ENCODE measurements at places on chromosomes 5 and 9. TPM values are rescaled to one million over a fixed set of nuclear protein-coding genes. Genes with fewer than 3 reads are reported as not detected.

GRCh38 chr9:135239769-135240141 is 152.3 kb downstream of the OLFM1 start:
- H3K36me3 ChIP-seq: no peaks in the 10 kb centered on the region
- DNase-seq: no peak
- no peak overlapping the region for H3K4me3 ChIP-seq
- peaks cover 6% of the 10 kb centered on the region for H3K27me3 ChIP-seq

Gene SHLD3
- total RNA-seq: 1.2 TPM

DNA sequence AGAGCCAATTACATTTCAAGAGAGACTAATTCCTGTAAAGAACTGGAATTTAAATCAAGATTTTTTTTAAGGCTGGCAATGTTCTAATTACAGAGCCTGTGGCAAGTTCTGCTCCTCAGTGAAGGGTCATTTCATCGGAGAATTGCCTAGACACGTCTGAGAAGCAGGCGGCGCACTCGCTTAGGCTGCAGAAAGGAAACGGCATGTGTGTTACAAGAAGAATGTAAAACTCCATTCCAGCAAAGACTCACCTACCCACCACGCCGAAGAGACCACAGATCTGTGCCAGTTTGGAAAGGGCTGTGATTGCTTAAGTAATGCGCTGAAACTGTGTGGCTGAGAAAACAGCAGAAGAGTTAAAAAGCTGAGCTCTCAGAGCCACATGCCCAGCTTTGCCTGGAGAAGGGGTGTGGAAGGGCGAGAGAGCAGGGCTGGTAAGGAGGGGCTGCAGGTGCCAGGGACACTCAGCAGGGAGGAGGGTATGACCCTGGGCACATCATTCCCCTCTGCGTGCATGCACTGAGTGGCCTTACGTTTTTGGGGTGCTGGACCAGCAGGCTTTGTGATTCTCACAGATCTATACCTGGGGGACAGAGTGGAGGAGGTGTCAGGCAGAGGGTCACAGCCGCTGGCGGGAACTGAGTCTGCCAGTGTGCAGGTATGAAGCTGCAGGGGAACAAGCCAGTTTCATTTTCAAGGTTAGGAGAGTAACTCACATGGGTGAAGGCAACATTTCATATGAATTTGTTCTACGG is 17.8 kb upstream of the SLC25A51 start:
- no peak overlapping the region for H3K27ac ChIP-seq
- peaks cover 7% of the 10 kb centered on the region for H3K4me1 ChIP-seq
- no peak overlapping the region for H3K4me3 ChIP-seq
- no peak for DNase-seq

DNA sequence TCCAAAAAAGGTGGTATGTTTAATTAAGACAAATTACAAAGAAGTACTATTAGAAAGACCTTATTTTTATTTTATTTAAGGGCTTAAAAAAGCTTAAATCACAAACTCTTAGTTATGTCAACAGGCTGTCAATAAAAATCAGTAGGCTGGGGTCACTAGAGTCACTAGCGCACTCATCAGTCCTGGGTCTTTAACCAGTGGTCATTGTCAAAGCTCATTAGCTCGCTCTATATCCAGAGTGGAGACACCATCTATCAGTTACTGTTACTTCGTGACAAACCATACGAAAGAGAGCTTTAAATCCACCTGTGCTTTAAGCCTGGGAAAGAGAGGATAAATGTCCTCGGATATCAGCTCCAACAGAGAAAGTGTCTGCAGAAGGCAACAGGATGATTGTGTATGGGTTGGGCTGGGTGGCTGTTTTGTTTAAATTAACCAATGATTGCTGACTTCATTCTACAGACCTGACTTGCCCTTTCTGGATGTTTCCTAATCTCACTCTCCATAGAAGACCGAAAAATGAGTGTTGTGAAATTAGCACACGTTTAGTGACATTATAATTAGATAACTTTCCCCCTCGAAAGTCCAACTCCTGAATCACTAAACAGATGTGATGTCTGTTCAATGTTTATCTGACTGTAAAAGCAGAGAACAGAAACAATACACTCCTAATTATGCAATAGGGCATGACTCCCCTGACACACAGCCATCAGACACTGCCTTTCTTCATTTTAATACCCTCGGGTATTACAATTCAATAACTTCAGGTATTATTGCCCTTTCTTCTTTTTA is 123.6 kb upstream of the TNPO1 start:
- no peak overlapping the region for H3K4me3 ChIP-seq
- peak; percentile 42 for DNase-seq
- peaks cover 15% of the 10 kb centered on the region for H3K4me1 ChIP-seq
- no peaks in the 10 kb centered on the region for H3K27me3 ChIP-seq
- H3K27ac ChIP-seq: no peak overlapping the region

GRCh38 chr5:4797445-4797844 is 342.7 kb upstream of the ADAMTS16 start:
- no peaks in the 10 kb centered on the region for H3K27me3 ChIP-seq
- no peak overlapping the region for H3K27ac ChIP-seq
- no peak overlapping the region for H3K4me3 ChIP-seq
- H3K4me1 ChIP-seq: no peaks in the 10 kb centered on the region
- H3K36me3 ChIP-seq: no peaks in the 10 kb centered on the region
